ENCODE measurements at places on chromosomes 7 and 10.

DNA sequence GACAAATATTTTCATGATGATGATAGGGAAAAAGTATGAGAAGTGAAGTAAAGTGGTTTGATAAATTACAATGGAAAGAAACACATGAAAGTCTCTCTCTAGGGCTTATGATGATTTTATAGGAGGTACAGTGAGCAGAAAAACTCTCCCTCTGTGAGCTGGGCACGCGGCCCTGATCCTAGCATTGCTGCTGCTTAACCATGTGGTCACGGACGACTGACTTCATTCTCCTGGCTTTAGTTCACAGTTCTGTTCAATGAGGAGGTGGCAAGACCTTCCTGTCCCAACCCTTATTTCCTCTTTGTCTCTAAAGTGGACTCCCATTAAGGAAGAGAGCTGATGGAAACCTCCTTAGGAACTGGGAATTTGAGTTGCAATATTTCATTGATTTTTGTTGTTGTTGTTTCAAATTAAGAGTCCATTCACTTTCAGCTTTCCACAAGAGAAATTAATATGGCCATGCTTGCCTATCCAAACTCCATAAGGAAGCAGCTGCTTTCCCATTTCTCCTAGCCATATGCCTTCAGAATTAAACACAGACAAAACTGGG is 8.2 kb upstream of the PON3 start:
- DNase-seq, result peak; percentile 57

GRCh38 chr7:134527979-134528371 is 608 bp downstream of the AKR1B10 start:
- DNase-seq, result no peak

GRCh38 chr10:6328699-6329423 is 126.1 kb downstream of the PFKFB3 start:
- no peak for DNase-seq

- DNase-seq, result no peak
Measured at GRCh38 chr10:46540412-46541016, 15.9 kb downstream of the GPRIN2 start.

- DNase-seq, result peak; percentile 30
Measured at GRCh38 chr10:91051829-91052228, 130.9 kb upstream of the ANKRD1 start.

DNA sequence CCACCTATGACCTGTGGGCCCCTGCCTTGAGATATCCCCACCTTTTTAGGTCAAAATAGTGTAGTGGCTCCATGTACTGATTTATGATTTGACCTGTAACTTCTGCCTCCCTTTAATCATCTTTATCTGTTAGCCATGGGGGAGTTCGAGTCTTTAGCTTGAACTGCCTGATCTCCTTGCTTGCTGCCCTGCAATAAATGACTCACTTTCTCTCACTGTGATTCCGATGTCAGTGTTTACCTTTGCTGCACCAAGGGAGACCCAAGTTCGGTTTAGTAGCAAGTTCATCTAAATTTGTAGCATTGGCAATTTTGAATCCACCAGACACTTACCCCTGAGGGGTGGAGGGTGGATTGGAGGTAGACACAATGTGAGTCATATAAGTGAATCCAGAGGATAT is 814.6 kb upstream of the AUTS2 start:
- DNase-seq, result no peak
